ENCODE measurements at places on chromosomes 12 and 14. TPM values are rescaled to one million over a fixed set of nuclear protein-coding genes. Genes with fewer than 3 reads are reported as not detected.

- no peak for DNase-seq
These were observed 17.9 kb upstream of the HIGD1C start for GRCh38 chr12:50934371-50934851.

DNA sequence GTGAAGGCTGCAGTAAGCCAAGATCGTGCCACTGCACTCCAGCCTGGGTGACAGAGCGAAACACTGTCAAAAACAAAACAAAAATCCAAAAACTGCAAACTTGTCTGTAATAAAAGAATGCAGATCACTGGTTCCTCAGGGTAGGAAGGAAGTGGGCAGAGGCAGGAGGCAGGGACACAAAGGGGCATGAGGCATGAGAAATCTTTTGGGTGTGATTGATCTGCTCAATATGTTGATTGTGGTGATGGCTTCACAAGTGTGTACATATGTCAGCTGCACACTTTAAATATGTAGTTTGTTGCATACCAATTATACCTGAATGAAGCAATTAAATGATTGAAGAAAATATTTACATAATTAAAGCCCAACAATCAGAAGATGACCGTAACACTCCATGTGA, 117.6 kb downstream of the CMAS start:
- DNase-seq, result no peak

GRCh38 chr14:48454887-48455286, 779.5 kb upstream of the MDGA2 start:
- DNase-seq, result no peak

- no peak for DNase-seq
These were observed 49.7 kb downstream of the MARK3 start for GRCh38 chr14:103434868-103435442.

GRCh38 chr12:4589941-4590340, 27.9 kb downstream of the DYRK4 start:
- no peak for DNase-seq

GRCh38 chr14:85254711-85255110, 275.2 kb upstream of the FLRT2 start:
- DNase-seq, result no peak

- DNase-seq, result no peak
These were observed 21.3 kb downstream of the SLC6A15 start for GRCh38 chr12:84891106-84891838.

GRCh38 chr14:93269341-93270068, 62.4 kb downstream of the UBR7 start:
- no peak for DNase-seq

GRCh38 chr12:28489246-28489645, 299.0 kb downstream of the CCDC91 start:
- DNase-seq, result no peak

DNA sequence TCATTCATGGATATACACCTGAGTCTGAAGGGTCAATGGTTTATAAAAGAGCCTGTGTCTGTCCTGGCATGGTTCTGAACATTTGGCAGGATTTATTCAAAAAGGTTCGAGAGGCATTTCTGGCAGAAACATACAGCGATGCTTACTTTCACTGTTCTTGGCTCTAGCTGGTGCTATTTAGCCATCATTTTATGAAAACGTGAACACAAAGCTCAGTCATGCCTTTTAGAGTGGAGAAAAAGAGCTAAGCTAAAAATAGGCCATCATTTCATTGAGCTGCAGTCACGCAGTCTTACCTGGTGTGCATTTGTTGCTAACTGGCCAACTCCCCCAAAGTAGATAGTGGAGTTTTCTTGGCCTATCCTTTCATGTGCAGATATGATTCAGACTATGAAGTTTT, 1209.5 kb downstream of the SLC16A7 start:
- no peak for DNase-seq

GRCh38 chr14:54840798-54841197, 61.8 kb downstream of the GCH1 start:
- DNase-seq, result no peak

DNA sequence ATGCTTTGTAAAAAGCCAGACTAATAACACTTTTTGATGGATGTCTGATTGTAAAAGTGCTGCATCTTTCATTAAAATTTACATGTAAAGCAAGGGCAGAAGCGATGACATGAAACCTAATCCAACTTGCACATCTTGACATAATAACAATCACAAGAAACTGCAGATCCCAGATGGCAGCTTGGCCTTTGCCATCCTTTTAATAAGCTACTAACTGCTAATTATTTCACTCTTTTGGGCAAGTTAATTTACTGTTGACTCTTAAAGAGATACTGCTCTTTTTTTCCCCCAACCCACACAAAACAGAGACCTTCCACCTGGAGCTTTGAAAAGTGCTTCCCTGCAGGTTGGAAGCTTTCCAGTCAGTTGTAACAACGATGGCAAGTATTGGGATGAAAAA, 137.5 kb downstream of the NRXN3 start:
- DNase-seq, result no peak

GRCh38 chr14:24920265-24921075, 129.5 kb downstream of the STXBP6 start:
- DNase-seq, result no peak

TUNAR gene
- total RNA-seq, result not detected

RPGRIP1 gene
- 0.23 TPM for total RNA-seq

PAPOLA gene
- total RNA-seq, result 62.7 TPM

CCDC175 gene
- not detected for total RNA-seq

NANOG gene
- 0.70 TPM for total RNA-seq

MGST1 gene
- total RNA-seq, result 1,460 TPM

ITGB7 gene
- 8.6 TPM for total RNA-seq

PMEL gene
- 5.4 TPM for total RNA-seq

ACOT4 gene
- 9.9 TPM for total RNA-seq

TMEM63C gene
- total RNA-seq, result 0.35 TPM

ACTR6 gene
- total RNA-seq, result 10.2 TPM

MMP17 gene
- 1.1 TPM for total RNA-seq

COX8C gene
- not detected for total RNA-seq

RASSF9 gene
- total RNA-seq, result 0.93 TPM

HCAR2 gene
- not detected for total RNA-seq

All from left lobe of liver (tissue), 2 donors.